Left lung (tissue), 14 donors: ENCODE measurements at places on chromosomes 7 and 10. TPM values are rescaled to one million over a fixed set of nuclear protein-coding genes. Genes with fewer than 3 reads are reported as not detected.

HOXA4 gene
- polyA plus RNA-seq = 33.7 TPM

SKIDA1 gene
- 6.2 TPM for polyA plus RNA-seq

COL1A2 gene
- polyA plus RNA-seq = 1,324 TPM

CALHM1 gene
- 0.09 TPM for polyA plus RNA-seq

MKI67 gene
- 52.1 TPM for polyA plus RNA-seq

PIK3CG gene
- 4.0 TPM for polyA plus RNA-seq

PITX3 gene
- polyA plus RNA-seq = 0.28 TPM

DTX2 gene
- polyA plus RNA-seq = 11.9 TPM
